ENCODE measurements at places on chromosomes 11 and 22.

DNA sequence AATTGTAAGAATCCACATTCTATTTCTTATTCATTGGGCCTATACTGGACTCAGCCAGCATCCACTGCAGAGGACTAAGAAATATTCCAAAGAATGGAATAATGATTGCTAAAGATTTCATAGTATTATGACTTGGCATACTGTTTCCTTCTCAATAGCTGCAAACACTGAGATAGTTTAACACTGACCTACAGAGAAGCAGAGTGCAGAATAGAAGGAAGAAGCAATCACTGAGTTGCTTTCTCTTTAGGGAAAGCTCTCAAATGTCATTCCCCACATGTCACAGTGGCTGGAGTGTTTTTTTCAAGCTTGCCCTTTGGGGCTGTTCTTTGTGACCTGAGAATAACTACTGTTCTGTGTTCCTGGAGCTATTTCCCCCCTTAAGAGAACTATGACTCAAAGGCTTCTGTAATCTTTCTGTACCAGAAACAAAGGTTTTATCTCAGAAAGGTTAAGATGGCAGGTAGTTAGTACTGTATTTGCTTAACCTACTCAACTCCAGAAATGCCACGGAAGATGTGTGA, 243.6 kb upstream of the LUZP2 start:
- H3K27me3 ChIP-seq: no peaks in the 10 kb centered on the region
- no peak overlapping the region for H3K27ac ChIP-seq
- no peak overlapping the region for H3K4me3 ChIP-seq

- DNase-seq: no peak
- H3K36me3 ChIP-seq: no peaks in the 10 kb centered on the region
- H3K27me3 ChIP-seq: no peaks in the 10 kb centered on the region
- no peak overlapping the region for H3K27ac ChIP-seq
These were observed 21.6 kb downstream of the LRRC55 start for GRCh38 chr11:57203359-57203758.

GRCh38 chr11:6333095-6333494, 12.8 kb upstream of the CAVIN3 start:
- DNase-seq: no peak
- H3K27ac ChIP-seq: no peak overlapping the region
- no peaks in the 10 kb centered on the region for H3K36me3 ChIP-seq
- no peaks in the 10 kb centered on the region for H3K4me1 ChIP-seq
- H3K4me3 ChIP-seq: no peak overlapping the region
- no peaks in the 10 kb centered on the region for H3K27me3 ChIP-seq

GRCh38 chr22:47786650-47787290, 1024.3 kb downstream of the TBC1D22A start:
- no peak overlapping the region for H3K27ac ChIP-seq
- no peaks in the 10 kb centered on the region for H3K4me1 ChIP-seq
- H3K27me3 ChIP-seq: no peaks in the 10 kb centered on the region

All from MM.1S (cell line).